COR-L47 (cell line): ENCODE measurements at places on chromosomes 2 and 18.
A peak's percentile ranks its signal among the peaks of the same experiment; 100 is the strongest.

- DNase-seq = no peak
These were observed 22.9 kb upstream of the ASB1 start for GRCh38 chr2:238403632-238404405.

DNA sequence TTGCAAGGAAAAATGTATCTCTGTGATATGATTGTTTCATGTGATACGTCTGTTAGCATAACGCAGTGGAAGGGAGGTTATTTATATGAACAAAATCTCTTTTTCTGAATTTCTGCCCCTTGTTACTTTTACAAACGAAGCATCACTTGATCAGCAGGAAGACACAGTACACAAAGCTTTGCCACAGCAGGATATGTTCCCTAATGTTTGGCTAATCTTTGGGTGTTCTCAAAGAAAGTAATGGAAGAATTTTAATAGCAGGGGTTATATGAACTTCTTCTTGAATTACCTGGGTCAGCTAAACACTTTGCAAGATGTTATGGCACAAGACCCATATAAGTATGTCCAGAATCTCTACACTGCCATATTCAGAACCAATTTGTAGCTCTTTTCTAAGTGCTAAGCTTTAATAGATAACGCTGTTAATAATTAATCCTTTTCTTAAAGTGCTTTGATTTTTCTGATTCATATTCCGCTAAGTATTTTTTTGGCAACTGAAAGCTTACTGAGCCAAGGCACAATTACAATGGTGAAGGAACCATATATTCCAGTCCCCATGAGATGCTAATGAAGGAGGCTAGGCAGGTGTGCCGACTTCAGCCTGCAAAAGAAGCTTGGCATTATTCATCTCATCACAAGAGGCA lies 33.2 kb upstream of the TRIB2 start:
- DNase-seq = no peak

GRCh38 chr2:224520064-224520463 lies 65.1 kb downstream of the CUL3 start:
- DNase-seq = no peak

GRCh38 chr2:113276761-113277425 lies 1.8 kb downstream of the PAX8 start:
- DNase-seq = no peak

DNA sequence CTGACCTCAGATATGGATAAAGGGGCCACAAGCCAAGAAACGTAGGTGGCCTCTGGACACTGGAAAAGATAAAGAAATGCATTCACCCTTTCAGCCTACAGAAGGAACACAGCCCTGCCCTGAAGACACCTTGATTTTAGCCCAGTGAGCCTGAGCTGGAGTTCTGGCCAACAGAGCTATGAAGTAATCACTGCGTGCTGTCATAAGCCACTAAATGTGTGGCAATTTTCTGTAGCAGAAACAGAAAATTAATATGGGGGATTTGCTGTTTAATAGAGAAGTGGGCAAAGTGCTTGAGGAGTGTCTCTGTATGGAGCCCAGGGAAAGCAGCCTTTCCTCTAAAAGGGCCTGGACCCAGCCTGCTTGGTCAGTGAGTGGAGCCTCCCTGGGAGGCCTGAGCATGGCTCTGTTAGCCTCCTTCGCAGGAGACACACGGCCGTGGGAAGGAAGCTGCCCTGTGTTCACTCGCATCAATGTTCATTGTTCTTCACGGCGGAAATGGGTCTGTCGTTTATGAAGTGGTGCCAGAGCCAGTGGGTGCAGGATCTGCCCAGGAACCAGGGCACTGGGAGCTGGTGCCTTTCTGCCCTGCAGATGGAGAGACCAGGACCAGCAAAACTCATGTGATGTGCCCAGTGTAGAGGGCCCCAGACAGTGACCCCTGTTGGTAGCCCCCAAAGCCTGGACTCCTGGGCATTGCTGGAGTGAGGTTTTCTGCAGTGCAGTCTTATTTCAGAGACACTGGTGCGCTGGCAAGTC lies 268.9 kb downstream of the NDUFA10 start:
- no peak for DNase-seq

GRCh38 chr2:55620123-55620779 lies 2.8 kb upstream of the PPP4R3B start:
- no peak for DNase-seq

DNA sequence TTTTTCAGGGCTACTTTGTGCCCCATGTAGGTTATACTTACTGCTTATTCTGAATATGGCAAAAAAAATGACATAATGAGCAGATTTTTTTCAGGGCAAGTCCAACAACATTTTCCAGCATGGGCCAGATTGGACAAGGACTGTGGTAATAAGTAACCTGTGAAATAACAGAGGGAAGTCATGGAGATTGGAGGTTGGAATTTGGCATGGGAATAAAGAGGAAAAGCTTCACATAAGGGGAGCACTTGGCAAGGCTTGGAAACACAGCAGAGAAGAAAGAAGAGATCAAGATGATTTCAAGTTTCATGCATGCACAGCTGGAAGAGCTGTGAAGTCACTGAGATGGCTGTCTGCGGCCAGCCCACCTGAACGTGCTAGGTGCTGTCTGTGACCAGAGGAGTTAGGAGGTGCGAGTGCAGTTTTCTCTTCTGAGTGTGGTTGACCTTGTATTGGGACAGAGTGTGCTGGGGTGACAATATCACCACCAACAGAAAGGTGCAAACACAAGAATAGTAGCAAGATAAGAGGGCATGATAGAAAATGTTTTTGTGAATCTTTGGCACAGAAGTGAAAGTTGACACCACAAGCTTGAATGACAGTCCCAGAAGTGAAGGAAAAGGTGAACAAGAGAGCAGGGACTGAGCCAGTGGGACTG lies 71.1 kb upstream of the DSC1 start:
- no peak for DNase-seq

DNA sequence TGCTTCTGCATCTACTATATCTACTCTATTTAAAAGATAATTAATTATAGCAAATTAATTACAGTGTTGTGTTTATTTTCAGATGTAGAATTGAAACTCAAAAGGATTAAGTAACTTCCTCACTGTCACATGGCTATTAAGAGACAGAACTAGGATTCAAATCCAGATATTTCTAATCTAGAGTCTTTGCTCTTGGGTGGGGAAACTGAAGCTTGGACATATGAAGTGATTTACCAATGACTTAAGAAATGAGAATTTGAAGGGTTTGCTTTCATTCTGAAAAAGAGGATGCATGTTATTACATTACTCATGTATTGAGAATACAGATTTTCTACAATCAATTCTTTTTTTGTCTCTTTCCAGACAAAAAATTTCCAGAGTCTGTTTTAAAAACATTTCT lies 191.5 kb upstream of the SMAD7 start:
- no peak for DNase-seq

DNA sequence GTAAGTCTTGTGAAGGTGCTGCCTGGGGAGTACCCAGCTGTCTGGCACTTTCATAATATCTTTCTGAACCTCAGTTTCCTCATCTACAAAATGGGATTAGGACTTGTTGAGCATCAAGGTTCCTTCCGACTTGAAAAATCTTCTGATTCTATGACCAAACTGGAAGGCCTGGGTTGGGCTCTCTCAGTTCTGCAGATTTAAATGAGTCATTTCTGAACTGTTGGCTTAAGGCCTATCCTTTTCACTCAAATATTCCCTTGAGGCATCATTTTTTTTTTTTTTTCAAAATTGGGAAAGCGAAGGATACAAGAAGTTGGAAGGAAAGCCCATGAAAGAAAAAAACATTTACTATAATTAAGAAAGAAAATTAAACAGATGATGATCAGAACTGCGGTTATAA lies 40.8 kb upstream of the CYP1B1 start:
- DNase-seq = no peak

- DNase-seq = peak; percentile 61
These were observed 185.3 kb downstream of the NYAP2 start for GRCh38 chr2:225584796-225585195.
